ENCODE measurements at places on chromosomes 3 and 15. TPM values are rescaled to one million over a fixed set of nuclear protein-coding genes. Genes with fewer than 3 reads are reported as not detected.

The CCR9 gene
- not detected for total RNA-seq

The PLAAT1 gene
- 4.6 TPM for total RNA-seq

The CDAN1 gene
- 8.3 TPM for total RNA-seq

The SAXO2 gene
- total RNA-seq = not detected

The GPR156 gene
- total RNA-seq = 0.19 TPM

The BOC gene
- total RNA-seq = 17.9 TPM

The MINAR1 gene
- total RNA-seq = 0.26 TPM
